ENCODE measurements at places on chromosomes 4 and X.

GRCh38 chrX:46959985-46960700 is 47.9 kb downstream of the JADE3 start:
- no peak for DNase-seq

- no peak for DNase-seq
These were observed 44.3 kb downstream of the TSPAN5 start for GRCh38 chr4:98614094-98614493.

- DNase-seq: peak; percentile 82
These were observed 16.4 kb downstream of the TCEANC start for GRCh38 chrX:13669246-13669737.

GRCh38 chr4:89294573-89295269 is 12.9 kb downstream of the GPRIN3 start:
- no peak for DNase-seq

DNA sequence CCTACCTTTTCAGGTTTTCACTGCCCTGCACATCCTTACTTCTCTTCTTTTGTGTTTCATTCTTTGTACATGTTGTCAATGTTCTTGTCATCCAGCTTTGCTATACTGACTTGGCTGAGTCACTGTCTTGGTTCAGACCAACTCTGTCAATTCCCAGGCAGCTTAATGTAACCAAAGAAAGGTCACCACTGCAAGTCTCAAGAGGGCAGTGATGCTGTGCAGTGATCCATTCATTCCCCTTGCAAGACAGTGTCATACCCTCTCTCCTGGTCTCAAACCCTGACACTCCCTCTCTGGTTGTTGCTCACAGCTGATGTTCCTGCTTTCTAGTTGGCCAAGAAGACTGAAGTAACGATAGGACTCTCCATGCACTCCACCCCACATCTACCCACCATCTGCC is 17.5 kb downstream of the RAB39B start:
- no peak for DNase-seq

- no peak for DNase-seq
These were observed 85.8 kb upstream of the PUDP start for GRCh38 chrX:7233580-7234406.

GRCh38 chr4:4776934-4777333 is 82.5 kb upstream of the MSX1 start:
- no peak for DNase-seq

GRCh38 chr4:175509320-175509719 is 302.7 kb downstream of the GPM6A start:
- no peak for DNase-seq

DNA sequence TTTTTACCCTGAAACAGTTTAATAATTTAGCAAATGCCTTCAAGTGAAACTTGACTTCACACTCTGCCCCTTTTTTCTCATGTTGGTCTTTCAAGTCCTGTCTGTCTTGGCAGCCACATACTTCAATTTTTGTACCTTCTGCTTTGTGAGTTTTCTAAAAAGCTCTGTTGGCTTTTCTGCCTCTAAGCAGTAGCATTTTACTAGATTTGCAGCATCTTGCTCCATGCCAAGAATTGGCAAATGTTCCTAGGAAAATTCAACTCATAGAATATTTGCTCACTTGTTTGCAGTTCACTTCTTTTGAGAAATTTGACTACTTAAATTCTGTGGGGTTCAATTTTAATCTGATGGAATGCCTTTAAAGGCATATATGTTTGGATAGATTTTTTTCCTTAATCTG is 59.2 kb downstream of the FAM47A start:
- DNase-seq: no peak

DNA sequence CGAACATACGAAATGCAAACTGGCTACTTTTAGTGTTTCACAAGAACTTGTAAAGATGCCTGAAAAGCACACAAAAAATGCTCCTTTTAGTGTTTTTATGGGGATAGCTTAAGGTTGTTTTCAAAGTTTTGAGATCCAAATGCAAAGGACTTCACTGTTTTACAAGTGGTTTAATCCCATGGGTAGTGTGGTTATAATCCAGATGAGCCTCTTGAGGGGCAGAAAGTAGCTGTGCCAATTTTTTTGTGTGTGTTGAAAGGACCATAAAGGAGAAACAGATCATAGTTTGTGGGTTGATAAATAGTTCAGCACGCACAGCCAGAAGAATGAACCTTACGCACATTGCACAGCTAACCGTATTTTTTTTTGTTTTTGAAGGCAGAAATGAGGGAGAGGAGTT is 126.9 kb upstream of the GIMD1 start:
- no peak for DNase-seq

GRCh38 chrX:21255032-21255618 is 119.1 kb upstream of the CNKSR2 start:
- no peak for DNase-seq

- no peak for DNase-seq
These were observed 9.8 kb upstream of the HMGB2 start for GRCh38 chr4:173343832-173344397.

DNA sequence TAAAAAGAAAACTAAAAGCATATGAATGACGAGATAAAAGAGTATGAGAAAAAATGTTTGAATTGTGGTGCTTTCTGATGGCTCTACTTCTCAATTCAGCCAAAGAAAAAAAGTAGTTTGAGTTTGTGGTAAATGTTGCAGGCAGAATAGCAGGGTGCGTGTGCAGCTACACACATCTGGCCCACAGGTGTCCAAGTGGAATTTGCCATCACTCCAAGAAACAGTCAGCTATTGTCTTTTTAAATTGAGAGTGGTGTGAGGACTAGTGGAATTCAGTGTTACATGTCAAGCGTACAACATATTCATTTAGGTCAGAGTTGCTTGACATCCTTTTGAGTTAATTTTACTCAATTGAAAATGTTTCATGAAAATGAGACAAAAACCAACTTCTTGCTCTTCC is 424.8 kb upstream of the MAD2L1 start:
- DNase-seq: no peak

DNA sequence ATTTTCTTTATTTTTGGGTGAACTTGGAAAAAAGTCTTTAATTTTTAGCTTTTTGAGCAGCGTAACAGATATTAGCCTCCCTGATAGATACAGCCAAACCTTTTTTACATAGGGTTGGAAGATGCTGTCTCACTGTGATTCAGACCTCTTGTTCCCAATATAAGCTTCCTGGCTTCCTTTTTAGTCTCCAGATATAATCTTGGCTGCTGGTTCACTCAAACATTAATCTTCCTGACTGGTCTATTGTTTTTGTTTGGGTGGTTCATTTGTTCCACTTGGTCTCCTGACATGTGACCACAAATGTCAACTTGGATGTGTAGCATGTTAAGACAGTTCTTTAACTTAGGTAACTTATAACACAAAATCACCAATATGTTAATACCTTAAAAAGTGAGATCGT is 23.0 kb downstream of the RPA4 start:
- no peak for DNase-seq

DNA sequence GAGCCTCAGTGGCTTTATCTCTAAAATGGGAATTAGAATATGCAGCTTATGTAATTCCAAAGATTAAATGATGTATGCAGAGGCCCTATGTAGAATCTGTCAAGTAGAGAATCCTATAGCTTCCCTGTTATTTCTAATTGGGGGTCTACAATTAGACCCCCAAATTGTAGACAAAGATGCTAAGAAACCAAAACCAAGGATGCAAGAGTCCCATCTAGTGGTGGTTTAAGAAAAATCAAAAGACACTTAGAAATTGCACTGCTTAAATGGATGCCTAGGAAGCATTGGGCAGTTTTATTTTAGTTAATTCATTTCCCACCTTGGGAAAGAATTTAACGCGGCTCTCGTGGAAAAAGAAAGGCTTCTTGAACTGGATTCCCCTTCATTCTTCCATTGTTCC is 115.2 kb downstream of the GABRA2 start:
- DNase-seq: no peak

- DNase-seq: no peak
These were observed 217.2 kb downstream of the UGT8 start for GRCh38 chr4:114815760-114816159.

GRCh38 chrX:7263330-7263729 is 115.4 kb upstream of the PUDP start:
- no peak for DNase-seq

DNA sequence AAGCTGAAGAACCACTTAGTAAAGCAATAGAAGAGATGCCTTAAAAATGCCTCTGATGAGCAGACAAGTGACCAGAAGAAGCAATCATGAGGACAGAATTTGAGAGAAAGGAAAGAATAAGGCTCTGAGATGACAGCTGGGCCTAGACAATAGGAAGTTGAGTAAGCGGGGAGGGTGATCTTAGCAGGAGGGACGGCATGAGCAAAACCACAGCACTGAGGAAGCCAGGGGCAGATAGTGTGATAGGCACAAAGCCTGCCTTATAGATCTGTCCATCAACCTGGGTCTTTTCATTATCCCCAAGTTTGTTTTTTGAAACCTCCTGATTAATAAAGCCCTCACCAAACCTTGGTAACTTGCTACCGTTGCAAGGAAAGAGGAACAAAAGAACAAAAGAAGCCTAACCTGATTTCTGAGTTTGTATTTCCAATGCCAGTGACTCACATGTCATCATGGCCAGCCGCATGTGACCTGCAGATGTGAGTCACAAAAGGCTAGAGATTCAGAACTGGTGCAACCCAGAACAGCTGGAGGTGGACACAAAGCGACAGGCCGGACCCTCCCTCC is 55.7 kb upstream of the PPARGC1A start:
- peak; percentile 16 for DNase-seq

- DNase-seq: no peak
These were observed 42.4 kb downstream of the DCUN1D4 start for GRCh38 chr4:51885363-51885762.

- DNase-seq: no peak
These were observed 12.3 kb upstream of the GNPDA2 start for GRCh38 chr4:44738615-44739014.

DNA sequence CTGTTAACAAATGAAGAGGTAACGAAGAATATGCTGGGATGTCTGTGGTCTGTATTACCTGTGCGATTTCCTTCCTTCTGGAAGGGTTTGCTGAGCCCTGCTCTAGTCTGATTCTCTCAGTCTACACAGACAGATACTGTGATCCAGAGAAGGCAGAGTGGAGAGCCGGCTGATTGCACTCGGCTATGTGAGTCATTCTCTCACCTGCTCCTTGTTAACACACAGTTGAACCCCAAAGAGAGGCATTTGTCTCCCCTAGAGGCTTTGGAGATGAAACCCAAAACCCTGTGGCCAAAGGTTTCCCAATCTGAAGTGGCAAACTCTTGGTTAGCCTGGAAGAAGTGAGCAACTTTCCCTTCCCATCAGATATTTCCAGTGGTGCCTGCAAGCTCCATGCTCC is 78.1 kb upstream of the GPC4 start:
- DNase-seq: no peak

DNA sequence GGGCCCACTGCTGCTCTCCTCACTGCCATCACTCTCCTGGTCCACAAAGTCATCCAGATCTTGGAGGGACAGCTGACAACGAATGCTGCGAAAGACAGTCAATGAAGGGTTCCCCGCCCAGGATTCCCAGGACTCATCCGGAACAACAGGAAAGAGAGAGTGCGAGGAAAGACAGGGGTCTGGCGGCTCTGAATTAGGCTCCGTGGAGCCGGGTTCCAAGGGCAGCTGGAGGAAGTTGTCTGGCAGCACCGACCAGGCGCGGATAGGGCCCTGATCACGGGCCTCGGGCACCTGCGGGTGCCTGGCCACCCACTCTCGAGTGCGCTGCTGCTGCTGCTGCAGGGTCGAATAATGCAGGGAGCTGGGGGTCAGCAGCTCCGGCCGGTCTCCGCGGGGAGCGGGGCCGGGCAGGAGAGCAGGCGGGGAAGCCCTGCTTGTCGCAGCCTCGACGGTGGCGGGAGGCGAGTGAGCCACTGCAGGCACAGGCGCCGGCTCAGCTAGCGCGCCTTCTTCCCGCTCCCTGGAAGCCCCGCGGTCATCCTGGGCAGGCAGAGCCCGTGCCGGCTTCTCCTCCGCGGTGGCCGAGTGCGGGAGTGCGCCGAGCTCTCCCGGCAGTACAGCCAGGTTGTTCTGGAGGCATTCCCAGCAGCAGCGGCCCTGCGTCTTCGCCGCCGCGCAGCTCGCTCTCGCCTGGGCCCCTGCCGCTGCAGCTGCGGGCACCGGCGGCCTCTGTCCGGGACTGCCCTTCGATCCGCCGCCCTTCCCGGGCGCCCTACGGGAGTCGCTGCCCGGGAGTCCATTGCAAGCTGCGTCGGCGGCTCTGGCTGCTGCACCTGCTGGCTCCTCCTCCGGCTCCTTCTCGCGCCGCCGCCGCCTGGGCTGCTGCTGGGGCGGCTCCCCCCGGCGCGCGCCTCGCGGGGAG is 1.1 kb downstream of the SOWAHB start:
- peak; percentile 58 for DNase-seq

GRCh38 chr4:100631281-100631968 is 113.6 kb upstream of the EMCN start:
- no peak for DNase-seq

DNA sequence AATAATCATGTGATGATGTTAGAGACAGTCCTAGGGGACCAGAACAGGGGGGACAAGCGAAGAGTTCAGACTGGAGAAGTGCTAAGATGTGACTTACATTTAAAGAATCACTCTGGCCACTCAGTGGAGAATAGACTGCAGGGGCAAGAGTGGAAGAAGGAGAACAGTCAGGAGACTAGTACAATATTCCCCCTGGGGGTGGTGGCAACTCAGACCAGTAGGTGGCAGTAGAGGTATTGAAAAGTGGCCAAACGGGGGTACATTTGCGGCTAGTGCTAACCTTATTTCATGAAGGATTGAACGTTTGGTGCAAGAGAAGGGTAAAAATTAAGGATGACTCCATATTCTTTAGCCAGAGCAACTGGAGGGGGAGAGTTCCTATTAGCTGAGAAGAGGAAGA is 2.7 kb upstream of the BMX start:
- DNase-seq: peak; percentile 56

GRCh38 chr4:74996996-74997395 is 64.1 kb downstream of the PARM1 start:
- no peak for DNase-seq

DNA sequence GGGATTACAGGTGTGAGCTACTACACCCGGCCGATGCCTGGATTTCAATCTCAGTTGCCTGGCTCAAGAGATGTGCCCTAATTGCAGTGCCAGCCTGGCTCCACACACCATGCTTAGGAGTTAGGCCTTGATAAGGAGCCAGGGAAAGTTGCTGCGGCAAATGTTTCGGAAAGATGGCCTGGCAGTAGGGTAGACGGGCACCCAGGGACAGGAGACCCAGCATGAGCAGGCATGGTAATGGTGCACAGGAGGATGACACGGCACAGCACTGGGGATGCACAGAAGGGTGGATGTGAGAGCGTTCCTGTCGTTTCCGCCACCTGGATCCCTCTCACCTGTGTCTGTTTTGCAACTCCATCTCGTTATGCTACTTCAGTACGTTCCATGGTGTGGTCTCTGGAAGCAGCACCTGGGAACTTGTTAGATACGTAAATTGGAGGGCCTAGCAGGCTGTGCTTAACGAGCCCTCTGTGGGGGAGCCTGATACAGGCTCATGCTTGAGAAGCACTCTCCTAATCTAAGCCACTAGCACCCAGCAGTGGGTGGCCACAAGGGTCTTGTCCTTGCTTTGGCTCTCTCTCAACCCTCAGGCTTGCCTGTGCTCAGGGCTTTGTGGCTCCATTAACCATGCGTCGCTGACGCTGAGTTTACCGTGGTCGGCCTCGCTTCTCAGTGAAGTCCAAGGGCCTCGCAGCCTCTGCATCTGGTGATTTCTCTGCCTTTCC is 20.3 kb downstream of the RNF4 start:
- no peak for DNase-seq

- DNase-seq: no peak
These were observed 22.3 kb upstream of the EMCN start for GRCh38 chr4:100540131-100540530.

GRCh38 chr4:95367824-95368223 is 180.9 kb downstream of the UNC5C start:
- DNase-seq: no peak
